ENCODE measurements at places on chromosomes 12 and 14. TPM values are rescaled to one million over a fixed set of nuclear protein-coding genes. Genes with fewer than 3 reads are reported as not detected.

UTP20 gene
- total RNA-seq: 17.5 TPM

KRT1 gene
- not detected for total RNA-seq

POTEM gene
- 1.0 TPM for total RNA-seq

FOXG1 gene
- total RNA-seq: not detected

KLRK1 gene
- 35.4 TPM for total RNA-seq

ANKRD33 gene
- not detected for total RNA-seq

RNASE1 gene
- not detected for total RNA-seq

RND1 gene
- 13.9 TPM for total RNA-seq

PTPN6 gene
- total RNA-seq: 110 TPM
